ENCODE measurements at places on chromosomes 5 and 9. TPM values are rescaled to one million over a fixed set of nuclear protein-coding genes. Genes with fewer than 3 reads are reported as not detected.
A peak's percentile ranks its signal among the peaks of the same experiment; 100 is the strongest.

DNA sequence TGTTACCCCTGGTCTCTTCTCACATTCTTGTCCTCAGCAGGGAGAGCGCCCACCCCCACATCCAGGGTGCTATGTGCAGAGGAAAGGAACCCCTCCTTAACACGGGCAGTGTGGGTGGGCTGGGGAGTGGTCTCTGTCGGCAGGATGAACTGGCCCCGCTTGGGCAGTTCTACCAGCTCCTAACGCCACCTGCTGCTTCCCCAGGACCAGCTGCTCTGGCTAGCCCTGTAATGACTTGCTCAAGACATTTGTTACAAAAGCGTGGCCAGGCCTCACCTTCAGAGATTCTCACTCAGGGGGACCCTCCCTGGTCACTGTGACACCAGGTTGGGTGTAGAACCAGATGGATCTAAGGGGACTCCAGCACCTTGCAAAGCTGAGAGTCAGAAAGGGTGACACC, 82.4 kb downstream of the HMCN2 start:
- no peak for DNase-seq

DNA sequence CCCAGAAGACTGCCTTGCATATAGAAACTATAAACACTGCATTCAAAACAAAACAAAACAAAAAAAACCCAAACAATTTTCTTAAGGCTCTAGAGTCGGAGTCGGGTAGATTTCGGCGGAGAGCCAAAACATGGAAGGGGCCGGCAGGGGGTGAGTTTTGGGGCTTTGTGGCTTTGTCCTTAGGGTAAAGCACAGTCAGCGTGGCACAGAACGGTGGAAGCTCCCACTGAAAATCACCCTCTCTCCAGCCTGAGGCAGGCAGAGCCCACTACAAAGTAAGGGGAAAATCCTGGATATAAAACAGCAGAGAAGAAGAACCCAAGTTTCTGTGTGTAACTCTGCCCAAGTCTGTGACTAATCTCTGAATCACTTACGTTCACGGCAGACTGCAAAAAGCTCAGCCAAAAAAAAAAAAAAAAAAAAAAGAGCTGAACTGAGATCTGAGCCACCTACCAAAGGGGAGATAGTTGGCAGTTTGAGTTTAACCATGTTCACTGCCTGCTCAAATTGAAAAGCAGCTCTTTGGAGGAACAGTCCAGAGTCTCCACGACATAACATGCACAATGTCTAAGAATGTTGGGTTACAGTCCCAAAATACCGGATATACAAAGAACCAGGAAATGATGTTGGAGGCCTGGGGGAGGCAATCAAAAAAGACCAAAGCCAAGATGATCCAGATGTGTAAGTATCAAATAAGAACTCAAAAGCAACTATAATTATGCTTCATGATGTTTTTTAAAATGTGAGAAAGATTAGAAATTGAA, 26.6 kb upstream of the OR2K2 start:
- peak; percentile 83 for DNase-seq

- no peak for DNase-seq
Measured at GRCh38 chr5:77852068-77852513, 76.0 kb upstream of the TBCA start.

GRCh38 chr5:69285448-69286116, 47.0 kb downstream of the CCDC125 start:
- DNase-seq = no peak

DNA sequence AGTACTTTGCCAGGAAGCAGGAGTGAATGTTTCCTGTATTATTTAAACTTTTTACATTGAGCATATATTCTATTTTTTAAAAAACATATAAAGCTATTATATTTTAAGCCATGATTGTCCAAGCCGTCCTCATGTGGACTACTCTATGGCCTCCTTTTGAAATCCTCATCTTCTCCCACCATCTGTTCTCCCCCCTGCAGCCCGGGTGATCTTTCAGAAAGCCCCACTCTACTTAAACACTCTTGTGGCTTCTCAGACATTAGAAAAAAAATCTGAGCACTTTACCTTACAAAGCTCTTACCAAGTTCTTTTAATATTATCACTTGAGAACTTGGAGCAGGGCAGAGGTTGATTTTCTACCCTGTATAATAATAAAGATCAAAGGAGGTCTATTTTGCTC, 95.4 kb downstream of the CAVIN4 start:
- no peak for DNase-seq

DNA sequence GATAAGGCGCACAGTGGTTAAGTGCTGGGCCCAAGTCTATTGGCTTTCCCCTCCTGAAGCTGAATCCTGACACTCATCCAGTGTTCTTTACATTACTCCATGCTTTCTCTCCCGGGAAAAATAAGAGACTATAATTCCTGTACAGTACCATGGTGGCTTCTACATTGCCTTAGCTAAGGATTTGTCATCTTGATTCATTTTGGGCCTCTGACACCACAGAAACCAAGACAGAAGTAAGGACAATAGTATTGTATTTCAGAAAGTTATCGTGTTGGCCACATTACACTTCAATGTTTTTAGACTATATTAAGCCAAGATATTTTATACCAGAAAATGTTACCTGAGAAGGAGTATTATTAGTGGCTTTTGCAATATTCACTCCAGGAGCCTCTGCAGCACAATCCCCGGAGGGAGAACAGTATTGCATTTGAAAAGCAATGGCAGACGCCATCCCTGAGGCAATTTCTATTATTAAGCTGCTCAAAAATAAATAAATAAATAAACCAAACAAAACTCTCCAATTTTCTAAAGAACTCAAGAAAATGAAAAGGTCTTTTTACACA, 267.9 kb downstream of the ENC1 start:
- DNase-seq = no peak

DNA sequence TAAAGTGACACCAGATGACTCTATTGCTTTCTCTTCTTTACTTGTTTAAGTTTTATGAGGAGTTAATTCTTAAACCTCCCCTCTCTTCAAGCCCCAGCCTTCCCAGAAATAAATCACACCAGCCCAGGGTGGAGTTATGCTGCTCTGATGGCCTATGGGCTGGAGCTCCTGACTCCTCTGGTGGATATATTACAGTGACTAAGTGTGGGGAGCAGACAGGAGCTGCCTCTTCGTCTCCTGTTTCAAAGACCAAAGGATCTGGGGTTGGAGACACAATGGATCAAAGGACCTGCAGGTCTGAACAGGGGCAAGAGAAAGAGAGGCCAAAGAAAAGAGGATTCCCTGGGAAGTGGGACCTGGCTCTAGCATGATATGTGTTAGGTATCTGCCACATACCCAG, 312.0 kb upstream of the MSX2 start:
- DNase-seq = no peak

DNA sequence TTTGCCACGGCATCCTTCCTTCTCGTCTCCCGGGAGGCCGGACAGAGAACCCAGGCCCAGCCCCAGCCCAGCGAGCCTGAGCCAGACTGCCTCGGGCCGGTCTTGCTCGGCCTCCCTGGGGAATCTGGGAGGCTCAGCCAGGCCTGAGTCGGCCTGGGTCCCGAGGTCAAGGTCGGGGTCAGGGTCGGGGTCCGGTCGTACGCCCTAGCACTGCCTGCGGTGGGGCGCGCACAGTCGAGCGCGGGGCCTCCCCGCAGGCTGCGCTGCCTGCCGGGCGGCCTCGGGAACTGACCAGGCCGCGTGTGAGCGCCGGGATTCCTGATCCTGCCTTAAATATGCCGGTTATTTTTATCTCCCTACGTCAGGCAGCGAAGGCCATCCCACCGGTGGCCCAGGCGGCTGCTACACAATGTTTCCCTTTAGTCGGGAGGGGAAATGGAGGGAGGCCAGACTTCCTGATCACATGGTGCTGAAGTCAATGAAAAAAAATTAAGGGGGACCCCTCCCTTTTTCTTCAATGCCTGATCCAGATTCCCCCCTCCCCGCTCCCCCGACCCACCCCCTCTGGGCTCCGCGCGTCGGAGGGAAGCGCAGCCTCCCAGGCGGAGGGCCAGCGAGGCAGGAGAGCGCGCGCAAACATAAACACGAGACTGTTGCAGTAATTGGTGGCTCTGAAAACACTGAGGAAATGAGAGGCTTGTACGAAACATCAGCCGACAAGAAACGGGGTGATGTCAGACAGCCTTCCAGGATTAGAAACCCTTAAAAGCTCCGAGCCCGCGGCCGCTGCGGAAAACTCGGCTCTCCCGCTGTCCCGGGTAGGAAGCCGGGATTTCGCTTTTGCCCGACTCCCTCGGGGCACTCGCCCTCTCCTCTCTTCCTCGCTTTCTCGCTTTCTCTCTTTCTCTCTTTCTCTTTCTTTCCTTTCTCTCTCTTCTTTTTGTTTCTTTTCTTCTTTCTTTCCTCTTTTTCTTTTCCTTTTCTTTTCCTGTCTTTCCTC, 148.2 kb upstream of the KLF4 start:
- DNase-seq = peak; percentile 50

GRCh38 chr5:140024928-140025327, 18.2 kb downstream of the NRG2 start:
- no peak for DNase-seq

DNA sequence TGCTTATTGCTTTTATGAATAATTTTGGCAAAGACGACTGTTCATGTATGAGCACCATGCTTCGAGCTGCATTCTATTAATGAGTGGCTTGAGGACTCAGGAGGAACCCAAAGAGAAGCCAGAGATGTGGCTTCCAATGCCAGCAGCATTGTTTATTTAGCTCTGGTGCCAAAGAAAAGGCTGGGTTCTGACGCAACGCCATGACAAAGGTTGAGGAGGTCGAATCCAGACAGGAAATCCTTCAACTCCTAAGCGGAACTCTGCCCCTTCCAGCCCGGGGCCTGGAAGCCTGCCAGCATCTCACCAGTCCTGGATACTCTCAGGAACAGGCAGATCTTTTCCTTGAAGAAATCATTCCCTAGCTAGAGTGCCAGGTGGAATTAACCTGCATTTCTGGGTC, 104.4 kb downstream of the ARHGAP26 start:
- DNase-seq = peak; percentile 81

DNA sequence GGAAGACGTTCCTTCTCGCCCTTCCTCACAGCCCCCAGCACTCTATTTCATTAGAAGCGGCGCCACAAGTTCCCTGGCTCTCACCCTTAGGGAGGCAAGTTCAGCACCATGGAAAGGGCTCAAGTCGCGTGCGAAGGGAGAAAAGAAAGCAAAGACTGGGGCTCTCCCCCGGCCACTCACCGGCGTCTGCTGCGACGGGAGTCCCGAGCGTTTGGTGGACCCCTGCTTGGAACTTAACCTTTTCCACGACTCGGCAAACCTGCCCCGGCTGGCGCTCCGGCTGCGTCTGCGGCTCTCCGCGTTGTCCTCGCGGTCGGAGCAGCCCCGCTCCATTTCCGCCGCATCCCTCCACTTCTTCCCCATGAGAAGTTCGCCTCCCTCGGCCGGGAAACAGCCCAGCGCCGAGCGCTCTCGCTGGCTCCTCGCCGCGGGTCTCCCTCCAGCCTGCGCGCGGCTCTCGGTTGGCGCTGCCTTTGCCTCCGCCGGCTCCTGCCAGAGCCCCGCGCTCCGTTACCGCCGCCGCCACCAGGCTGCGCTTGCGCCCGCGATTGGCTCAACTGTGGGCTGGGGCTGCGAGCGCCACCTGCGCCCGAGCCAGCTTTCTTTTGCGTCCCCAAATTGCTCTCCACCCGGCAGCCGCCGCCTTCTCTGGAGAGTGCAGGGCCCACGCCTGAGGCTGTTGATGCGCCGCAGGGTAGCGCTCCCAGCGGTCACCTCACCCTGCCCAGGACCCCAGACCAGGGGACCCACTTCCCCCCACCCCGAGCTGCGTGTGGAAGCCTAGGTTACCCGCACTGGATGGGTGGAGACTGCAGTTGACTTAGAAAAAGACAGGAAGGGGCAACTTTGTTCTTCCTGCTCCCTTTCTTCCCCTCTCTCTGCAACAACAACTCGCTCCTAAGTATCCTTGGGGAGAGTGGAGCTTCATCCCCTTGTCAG, 321.6 kb downstream of the CEMIP2 start:
- peak; percentile 55 for DNase-seq

DNA sequence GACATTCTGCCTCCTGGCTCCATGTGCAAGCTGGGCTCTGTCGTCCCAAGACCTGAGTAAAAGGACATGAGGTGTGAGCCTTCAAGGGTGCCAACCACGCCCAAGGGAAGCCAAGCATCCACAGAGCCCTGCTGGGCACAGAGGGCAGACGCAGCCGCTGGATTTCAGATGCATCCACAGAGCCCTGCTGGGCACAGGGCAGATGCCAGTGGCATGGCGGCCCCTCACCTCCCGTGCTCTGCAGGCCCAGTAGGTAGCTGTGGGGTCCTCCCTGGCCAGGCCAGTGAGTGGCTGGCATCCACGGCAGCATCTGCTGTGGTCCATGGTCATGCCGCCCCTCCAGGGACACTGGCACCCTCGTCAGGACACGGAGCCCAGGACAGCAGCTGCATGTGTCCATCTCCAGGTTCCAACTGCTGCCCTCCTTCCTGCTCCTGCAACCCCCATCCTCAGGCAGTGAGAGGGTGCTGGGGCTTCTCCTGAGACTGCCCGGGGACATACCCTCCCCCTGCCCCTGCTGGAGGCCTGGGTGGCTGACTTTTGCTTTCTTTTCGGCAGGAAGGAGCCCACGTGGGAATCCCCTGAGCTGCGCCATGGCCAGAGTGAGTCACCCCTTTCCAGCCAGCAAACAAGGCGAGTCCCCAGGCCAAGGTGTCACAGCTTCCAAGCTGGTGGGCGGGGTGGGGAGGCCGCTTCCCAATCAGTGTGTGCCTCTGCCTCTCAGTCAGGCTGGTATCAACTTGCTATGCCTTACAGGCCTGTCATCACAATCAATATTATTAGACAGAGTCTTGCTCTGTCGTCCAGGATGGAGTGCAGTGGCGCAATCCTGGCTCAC, 4.0 kb upstream of the TRAF2 start:
- DNase-seq = peak; percentile 86

- DNase-seq = no peak
Measured at GRCh38 chr9:104921067-104921741, 6.8 kb downstream of the ABCA1 start.

DNA sequence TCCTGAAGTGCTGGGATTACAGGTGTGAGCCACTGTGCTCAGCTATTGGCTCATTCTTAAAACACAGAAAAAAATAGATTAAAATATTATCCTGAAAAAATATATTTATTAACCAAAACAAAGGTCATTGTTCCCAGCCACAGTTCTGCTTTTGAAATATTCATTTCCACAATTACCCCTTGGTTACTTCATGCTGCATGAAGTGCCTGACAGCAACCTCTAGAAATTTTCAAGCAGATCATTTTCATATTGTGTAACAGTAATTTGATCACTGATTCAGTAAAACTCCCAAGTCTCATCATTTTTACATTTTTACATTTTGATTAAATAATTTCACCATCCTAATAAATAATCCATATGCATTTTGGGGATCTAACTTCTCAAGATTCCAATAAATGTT, 18.8 kb upstream of the GNAQ start:
- DNase-seq = no peak

- no peak for DNase-seq
Measured at GRCh38 chr9:3032898-3033297, 189.0 kb upstream of the PUM3 start.

GRCh38 chr5:68730220-68730978, 363.4 kb upstream of the SLC30A5 start:
- peak; percentile 78 for DNase-seq

- no peak for DNase-seq
Measured at GRCh38 chr9:137304383-137305059, 2.5 kb upstream of the NRARP start.

IFNA21 gene
- not detected for total RNA-seq

IL17B gene
- 0.31 TPM for total RNA-seq

OSTF1 gene
- total RNA-seq = 32.3 TPM

INSYN2B gene
- total RNA-seq = 3.1 TPM

GRCh38 chr9:126886034-126886822, 25.8 kb downstream of the ZBTB34 start:
- DNase-seq = no peak

PAPPA gene
- 0.39 TPM for total RNA-seq
